ENCODE measurements at places on chromosomes 7 and 10.

- no peak for DNase-seq
Observed at GRCh38 chr7:50471970-50472369, 21.8 kb upstream of the FIGNL1 start.

GRCh38 chr7:30664184-30664885 is 17.9 kb downstream of the CRHR2 start:
- no peak for DNase-seq

DNA sequence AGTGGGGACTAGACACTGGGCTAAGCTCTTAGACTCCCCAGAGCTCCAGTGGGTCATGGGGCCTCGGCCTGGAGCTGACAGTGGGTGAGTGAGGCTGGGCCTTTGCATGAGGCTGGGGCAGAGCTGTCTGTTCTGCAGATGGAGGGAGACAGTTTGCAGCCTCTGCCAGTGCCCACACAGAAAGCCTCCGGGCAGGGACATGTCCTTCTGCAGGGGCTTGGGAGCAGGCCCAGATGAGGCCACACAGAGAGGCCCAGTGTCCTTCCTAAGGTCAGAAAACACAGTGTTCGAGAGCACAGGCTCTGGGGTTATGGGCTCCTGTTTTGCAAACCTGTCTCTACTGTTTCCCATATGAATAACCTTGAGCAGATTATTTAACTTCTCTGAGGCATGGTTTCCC is 25.1 kb upstream of the HK1 start:
- DNase-seq, result no peak

DNA sequence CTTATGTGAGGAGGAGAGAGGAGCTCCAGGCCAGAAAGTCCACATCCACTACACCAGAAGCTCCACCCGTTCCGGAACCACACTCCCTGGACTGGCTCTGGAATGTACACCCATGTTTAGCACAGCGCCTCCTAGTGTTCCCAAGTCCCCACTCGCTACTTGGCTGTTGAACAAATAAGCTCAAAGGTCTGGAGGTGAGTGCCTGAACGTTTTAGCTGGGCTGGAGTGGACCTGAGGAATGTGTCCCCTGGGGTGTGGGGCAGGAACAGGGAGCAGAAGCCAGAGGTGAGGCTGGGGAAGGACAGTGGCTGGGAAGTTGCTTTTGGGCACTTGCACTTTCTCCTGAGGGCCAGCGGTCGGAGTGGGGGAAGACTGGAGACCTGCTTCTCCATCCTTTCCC is 164.1 kb upstream of the CDCA7L start:
- peak; percentile 9 for DNase-seq

- DNase-seq, result no peak
Observed at GRCh38 chr10:33556620-33557019, 222.2 kb upstream of the NRP1 start.

DNA sequence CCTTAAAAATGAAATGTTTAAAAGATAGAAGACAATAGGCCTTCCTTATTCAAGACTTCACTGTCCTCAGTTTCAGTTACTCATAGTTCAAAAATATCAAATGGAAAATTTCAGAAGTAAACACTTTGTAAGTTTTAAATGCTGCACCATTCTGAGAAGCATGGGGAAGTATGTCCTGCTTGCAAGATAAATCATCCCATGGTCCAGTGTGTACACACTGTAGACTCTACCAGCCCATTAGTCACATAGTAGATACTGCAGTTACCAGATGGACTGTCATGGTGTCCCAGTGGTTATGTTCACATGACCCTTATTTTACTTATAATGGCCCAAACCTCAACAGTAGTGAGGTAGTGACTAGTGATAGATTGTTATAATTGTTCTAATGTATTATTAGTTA is 69.5 kb downstream of the PTPN12 start:
- DNase-seq, result no peak

DNA sequence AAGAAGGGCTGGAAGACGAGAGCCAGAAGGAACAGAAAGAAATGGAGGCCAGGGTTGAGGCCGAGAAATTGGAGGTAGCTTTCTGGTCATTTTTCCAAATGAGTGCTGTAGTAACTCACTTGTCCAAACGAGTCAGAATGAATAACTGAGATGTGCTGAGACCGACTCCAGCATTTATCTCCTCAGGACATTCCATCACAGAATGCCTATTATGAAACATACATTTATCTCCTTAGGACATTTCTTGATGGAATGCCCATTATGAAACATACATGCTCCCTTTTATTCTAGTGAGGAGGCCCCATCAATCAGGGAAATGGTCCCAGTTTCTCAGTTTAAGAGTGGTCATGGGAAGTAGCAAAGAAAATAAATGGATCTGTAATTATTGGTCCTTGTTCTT is 16.5 kb downstream of the AVL9 start:
- no peak for DNase-seq

GRCh38 chr10:101133489-101134298 is 2.6 kb downstream of the TLX1 start:
- no peak for DNase-seq

- no peak for DNase-seq
Observed at GRCh38 chr7:12756821-12757220, 69.4 kb downstream of the ARL4A start.

DNA sequence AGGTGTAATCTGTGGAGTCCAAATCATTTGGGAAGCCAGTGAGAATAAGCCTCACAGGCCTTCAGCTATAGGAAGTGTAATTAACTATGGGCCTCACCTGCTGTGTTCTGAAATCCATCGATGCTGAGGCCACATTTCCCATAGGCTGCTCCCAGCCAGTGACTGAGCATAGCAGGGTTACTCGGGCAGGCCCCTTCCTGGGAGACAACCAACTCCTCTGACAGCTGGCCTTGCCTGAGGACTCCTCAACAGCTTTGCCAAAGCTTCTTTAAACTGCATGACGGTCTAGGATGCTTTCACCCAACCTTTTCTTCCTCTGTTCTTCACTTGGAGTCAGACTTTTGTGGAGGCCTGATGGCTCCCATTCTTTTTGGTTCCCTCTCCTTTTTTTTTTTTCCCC is 63.8 kb upstream of the SMNDC1 start:
- no peak for DNase-seq

GRCh38 chr7:29859524-29860185 is 53.3 kb downstream of the WIPF3 start:
- no peak for DNase-seq

DNA sequence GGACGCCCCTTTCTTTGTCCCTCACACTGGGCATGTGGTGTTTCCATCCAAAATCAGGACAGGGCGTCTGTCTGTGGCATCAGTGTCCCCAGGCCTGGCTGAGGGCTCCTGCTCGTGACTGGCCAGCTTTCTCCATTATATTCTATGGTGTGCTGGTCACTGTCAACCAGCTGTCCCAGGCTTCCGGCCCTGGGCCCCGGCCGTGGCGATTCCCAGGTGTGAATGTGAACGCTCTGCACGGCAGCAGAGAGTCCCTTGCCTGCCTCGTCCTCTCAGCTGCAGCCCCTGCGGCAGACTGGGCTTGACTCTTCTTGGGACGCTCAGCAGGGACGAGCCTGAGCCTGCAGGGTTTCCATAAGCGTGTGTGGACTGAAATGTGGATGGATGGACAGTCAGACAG is 5.9 kb upstream of the UTF1 start:
- DNase-seq, result no peak

GRCh38 chr7:78043159-78043558 is 244.6 kb downstream of the PHTF2 start:
- DNase-seq, result no peak

GRCh38 chr7:26466007-26466406 is 174.3 kb downstream of the SNX10 start:
- DNase-seq, result no peak

DNA sequence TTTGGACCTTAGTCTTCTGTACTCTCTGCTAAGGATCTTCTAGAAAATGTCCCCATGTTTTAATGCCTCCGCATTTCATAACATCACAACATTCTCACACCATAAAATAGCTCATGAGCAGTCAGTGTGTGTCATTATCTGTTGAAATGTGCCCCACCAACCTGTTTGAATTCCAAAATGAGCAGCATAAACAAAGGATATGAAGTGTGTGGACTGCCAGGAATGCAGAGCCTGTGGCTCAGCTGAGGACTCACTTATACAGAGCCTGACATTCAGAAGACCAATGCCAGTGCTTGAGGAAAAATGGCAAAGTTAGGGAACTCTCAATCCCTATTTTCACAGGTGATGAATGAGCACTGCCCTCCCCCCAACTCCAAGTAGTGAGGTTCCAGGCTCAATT is 621.4 kb downstream of the POM121L12 start:
- no peak for DNase-seq

DNA sequence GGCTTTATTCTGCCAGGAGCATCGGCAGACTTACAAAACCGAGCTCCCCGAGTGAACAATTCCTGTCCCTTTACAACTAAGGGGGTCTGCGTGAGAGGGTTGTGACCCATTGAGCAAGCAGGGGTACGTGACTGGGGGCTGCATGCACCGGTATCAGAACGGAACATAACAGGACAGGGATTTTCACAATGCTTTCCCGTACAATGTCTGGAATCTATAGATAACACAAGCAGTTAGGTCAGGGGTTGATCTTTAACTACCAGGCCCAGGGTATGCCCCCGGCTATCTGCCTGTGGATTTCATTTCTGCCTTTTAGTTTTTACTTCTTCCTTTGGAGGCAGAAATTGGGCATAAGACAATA is 38.1 kb upstream of the GSDME start:
- no peak for DNase-seq

DNA sequence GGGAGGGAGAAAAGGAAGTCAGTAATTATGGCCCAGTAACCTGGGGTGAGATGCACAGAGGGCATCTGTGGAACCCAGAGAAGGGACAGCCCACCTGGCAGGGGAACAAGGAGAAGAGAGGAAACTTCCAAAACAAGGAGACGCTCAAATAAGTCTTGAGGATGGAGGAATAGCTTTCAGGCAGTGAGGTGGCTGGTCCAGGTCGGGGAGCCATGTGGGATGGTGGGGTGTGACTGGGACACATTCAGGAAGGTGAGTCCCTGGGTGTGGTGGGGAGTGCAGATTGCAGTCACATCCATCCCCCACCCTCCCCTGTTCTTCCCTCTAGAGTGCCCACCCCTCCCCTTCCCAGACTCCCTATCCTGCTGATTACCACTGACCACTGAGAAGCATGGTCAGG is 175.4 kb downstream of the GRID1 start:
- no peak for DNase-seq

DNA sequence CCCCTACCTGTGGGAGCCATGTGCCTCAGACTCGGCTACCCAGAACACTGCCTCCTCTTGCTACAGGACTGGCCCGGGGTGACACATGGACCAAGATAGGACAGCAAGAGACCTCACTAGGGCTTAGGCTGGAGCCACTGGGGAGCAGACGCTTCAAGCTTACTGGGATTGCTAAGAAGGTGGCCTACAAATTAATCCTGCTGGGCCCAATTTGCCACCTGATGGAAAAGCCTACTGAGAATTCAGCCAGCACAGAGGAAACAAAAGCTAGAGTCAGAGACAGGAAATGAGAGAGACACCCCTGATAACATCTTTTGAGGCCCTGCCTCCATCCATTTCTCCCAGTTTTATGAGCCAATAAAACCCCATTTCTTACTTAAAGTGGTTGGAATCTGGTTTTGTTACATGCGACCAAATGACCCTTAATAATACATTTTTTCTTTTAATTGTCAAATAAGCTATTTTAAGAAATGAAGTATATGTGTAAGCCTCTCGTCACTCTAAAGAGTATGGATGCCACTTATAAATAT is 282.1 kb downstream of the CXCL12 start:
- DNase-seq, result no peak

Measured in hematopoietic multipotent progenitor cell treated with erythropoietin and hydrocortisone succinate and interleukin-3 and kit ligand, for 17 days (in vitro differentiated cells).